ENCODE measurements at places on chromosomes 2 and 18.

DNA sequence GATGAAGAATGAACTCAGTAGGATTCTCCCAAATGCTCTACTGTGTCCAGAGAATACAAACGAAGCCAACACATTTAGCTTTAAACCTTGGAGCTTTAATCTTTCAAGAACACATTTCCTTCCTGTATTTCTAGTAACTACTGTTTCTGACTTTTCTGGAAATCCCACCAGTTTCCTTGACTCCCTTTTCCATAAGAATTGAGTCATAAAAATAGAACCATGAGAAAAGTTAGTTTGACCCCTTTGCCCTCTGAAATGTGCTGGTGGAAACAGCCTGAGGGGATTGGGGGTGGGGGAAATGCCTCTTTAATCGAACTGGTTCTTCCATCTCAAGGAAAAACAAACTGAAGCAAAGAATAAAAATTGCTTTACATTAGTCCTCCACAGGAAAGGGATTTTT, 123.9 kb downstream of the TMEM17 start:
- DNase-seq = no peak

DNA sequence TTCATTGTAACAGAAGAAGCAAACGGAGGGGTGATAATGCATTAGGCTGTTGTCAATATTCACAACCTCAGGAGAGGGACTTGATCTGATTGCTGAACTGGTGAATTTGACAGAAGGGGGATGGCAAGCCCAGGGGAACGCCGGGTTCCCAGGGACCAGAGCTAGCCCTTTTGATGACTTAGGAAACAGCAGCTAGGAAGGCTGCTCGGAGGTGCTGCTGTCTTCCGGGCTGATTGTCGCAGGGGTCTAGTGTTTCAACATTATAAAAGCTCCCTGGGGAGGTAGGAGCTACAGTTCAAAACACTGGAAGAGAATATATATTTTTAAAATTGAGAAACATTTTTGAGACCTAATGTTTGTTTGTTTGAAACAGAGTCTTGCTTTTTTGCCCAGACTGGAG, 47.3 kb downstream of the CD8B2 start:
- DNase-seq = no peak

- DNase-seq = no peak
Measured at GRCh38 chr18:44893045-44893706, 212.5 kb downstream of the SETBP1 start.

DNA sequence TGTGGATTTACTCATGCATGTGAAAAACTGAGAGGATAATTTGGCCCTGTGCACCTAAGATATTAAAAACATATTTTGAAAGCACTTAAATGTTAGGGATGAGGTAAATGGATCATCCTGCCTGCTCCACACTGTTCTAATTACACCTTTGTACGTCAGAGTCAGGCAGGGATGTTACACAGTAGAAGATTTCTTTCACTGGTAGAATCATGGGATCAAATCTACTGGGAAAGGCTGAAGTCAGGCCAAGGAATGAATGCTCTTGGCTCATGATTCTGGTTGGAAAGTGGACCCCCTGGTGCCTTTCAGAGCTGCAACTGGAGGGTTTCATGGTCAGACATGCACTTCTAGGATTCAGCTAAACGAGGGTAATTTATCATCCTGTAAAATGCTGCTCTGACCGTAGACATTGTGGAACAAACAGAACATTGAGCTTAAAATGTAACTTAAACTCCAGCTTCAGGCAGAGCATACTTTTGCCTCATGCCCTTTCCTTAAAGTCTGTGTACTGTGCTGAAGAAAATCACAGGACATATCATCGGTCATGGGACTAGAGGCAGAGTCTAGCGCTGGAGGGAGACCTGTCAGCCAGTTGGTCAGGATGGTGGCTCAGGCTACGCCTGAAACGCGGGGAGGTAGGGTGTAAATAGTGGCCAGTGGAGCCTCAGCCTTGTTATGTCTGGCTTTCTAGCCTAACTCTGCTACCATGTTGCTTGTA, 4.9 kb downstream of the KCNE4 start:
- no peak for DNase-seq

- DNase-seq = no peak
Measured at GRCh38 chr18:77346208-77346810, 96.7 kb downstream of the GALR1 start.

DNA sequence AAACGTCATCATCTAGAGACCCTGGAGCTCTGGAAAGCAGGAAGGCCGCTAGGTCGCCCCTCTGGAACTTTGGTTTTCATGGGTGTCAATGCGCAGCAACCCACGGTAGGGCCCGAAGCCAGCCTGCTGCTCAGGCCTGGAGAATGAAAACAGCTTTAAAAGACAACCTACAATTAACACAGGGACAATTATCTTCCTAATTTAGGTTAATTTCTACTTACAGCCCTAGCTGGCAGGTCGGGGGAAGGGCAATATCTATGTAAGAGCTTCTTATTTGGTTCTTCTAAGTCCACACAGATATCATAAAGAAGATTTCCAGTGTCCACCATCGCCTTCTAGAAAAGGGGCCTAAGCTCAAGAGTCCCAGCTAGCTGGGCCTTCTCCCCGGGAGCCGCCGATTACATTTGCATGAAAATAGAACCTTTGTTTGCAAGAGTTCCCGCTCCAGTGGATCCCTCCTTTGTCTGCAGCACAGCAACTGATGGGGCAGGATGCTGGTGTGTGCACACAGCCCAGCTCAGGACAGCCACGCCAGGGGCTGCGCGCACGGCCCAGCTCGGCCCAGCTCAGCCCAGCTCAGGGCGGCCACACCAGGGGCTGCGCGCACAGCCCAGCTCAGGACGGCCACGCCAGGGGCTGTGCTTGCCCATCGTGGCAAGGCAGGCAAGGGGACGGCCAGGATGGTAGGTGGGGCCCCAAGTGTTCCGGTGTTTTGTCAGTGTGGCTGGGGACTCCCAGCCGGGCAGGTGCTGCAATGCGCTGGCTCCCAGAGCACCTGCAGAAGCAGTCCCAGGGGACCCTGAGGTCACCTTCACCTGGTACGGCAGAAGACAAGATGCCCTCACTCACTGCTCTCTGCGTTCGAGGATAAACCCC, 109.1 kb downstream of the HDAC4 start:
- DNase-seq = no peak

DNA sequence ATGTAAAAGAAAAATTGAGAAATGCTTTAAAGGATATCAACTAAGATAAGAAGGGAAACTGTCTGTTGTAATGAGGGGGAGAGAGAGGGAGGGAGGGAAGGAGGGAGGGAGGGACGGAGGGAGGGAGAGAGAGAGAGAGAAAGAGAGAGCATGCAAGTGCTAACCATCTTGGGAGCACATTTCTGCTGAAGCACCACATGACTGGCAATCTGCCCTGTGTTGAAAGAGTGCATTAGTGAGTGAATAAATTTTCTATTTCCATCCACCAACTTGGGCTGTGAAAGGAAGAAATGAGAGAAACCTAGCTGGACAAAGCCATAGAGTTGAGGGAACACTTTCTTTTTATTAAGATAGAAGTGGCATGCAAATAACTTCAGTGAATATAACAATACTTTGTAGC, 110.7 kb downstream of the TMX3 start:
- no peak for DNase-seq

- DNase-seq = no peak
Measured at GRCh38 chr18:79587779-79588635, 91.6 kb upstream of the CTDP1 start.

DNA sequence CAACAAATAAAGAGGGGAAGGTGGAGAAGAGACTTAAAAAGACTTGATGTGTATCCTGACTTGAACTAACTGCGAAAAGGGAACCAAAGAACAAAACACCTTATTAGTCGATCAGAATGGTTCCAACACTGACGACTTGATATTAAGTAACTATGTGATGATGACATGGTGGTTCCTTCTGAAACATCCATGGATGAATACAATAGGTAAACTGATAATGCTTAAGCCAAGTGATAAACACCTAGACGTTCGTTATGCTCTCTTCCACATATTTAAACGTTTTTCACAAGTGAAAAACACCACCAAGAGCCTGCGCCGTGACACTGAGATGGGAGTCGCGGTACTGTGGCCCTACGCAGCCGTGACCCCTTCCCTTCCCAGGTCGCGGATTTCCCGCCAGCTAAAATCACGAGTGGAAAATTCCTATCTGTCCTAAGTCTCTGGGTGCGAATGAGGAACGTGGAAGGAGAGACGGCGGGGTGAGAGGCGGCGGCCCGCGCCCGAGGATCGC, 797 bp downstream of the TTC32 start:
- no peak for DNase-seq

- peak; percentile 62 for DNase-seq
Measured at GRCh38 chr2:85327160-85327821, 498 bp downstream of the TGOLN2 start.

- no peak for DNase-seq
Measured at GRCh38 chr18:64027931-64028695, 58.2 kb downstream of the SERPINB8 start.

DNA sequence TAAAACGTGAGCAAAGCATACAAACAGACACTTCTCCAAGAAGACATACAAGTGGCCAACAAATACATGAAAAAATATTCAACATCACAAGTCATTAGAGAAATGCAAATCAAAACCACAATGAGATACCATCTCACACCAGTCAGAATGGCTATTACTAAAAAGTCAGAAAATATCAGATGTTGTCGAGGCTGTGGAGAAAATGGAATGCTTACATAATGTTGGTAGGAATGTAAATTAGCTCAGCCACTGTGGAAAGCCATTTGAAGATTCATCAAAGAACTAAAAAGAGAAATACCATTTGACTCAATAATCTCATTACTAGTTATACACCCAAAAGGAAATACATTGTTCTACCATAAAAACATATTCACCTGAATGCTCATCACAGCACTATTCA, 825.7 kb downstream of the SUCLG1 start:
- no peak for DNase-seq

DNA sequence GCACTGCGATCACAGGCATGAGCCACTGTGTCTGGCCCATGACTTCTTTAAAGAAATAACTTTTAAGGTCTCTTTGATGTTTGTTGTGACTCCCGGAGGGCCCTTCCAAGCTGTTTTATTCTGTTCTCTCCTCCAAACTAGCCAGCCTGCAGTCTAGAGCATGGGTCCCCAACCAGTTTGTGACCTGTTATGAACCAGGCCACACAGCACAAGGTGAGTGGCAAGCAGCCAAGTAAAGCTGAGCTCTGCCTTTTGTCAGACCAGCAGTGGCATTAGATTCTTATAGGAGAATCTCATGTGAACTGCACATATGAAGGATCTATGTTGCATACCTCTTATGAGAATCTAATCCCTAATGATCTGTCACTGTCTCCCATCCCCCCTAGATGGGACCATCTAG, 223.9 kb upstream of the RGPD4 start:
- no peak for DNase-seq

GRCh38 chr2:195768431-195768830, 111.4 kb downstream of the SLC39A10 start:
- DNase-seq = no peak

DNA sequence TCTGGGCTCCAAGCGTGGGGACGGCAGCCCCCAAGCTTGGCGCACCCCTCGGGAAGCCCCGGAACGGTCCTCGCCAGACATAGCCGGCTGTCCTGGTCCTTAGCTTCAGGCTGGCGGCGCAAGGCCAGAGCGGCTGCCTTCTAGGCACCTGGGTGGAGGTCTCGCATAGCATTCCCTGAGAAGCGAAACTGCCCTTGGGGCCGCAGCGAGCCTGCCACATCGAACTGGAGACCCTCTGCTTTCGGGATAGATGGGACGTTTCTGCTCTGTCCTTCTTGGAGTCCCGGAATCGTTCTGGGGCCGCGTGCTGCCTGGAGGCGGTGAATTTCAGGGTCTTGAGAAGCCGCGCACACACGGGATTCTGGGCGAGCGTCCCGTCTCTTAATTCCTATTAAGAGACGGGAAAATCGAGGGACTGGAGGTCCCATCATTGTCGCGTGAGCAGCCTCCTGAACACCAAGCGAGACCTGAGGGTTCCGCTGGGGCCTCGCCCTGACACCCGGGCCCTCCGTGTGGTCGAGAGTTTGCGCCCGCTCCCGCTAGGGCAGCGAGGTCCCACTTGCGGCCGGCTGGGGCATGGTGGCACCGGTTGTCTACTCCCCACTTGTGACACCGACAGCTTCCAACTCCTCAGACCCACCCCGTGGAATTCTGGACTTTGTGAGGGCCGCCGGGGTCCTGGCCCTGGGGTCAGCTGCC, 9.7 kb upstream of the EN1 start:
- no peak for DNase-seq

DNA sequence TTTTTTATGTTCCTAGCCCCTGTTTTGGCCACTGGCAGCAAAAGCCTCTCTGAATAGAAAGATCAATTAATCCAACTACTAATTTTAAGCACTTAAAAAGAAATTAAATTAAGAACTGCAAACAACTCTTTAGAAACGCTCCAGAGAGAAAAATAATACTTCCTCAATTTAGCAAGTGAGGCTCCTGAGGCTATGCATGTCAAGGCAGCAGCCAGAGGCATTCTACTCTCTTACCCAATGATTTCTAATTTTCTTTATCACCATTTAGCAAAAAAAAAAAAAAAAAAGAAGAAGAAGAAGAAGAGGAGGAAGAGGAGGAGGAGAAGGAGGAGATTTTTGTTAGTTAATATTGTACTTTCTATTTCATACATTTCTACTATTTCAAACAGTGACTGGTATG, 68.5 kb downstream of the TMEM237 start:
- DNase-seq = no peak

- DNase-seq = no peak
Measured at GRCh38 chr2:221001381-221001801, 570.7 kb downstream of the EPHA4 start.

GRCh38 chr2:216064014-216064630, 17.5 kb downstream of the PECR start:
- no peak for DNase-seq

GRCh38 chr2:228949831-228950230, 321.3 kb downstream of the PID1 start:
- DNase-seq = no peak

DNA sequence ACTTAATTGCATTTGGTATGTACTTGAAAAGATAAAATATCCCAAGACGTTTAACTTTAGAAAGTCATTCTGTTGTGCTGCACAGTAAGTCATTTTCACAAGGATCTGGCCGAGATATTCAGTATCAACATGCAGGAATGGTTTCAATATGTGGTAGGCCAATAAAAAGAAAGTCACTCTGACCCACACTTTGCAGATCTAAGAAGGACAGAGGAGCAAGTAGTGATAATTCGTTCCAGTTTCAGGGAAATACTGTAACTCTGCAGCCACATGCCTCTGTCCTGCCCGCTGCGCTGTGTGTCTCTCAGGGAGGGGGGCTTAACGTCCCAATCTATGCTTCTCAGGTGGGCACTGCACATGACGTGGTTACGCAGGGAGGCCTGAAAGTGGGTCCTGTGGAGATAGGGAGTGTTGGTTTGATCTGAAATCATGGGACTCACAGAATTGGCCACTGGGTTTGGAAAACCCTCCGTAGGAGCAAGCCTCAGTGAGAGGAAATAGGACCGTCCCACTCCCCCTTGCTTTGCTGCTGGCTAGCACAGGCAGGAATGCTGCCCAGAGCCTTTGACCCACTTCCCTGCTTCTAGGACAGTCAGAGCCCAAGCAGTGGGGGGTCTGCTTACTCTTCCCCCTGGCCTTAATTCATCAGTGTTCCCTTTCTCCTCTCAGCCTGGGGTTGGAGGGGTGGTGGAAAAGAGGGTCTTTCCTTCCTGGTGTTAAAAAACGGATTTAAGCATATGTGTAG, 314.7 kb upstream of the SPRED2 start:
- DNase-seq = no peak
